GM12892 (cell line): ENCODE measurements at places on chromosomes 2 and 18.

- no peak for DNase-seq
These were observed 113.7 kb downstream of the SPTBN1 start for GRCh38 chr2:54569745-54570301.

GRCh38 chr2:222353993-222354392, 55.2 kb upstream of the PAX3 start:
- no peak for DNase-seq

GRCh38 chr18:52311331-52311730, 28.7 kb upstream of the DCC start:
- no peak for DNase-seq

- no peak for DNase-seq
These were observed 103.9 kb downstream of the RND3 start for GRCh38 chr2:150383587-150383986.

GRCh38 chr2:183172220-183172887, 48.1 kb downstream of the NUP35 start:
- DNase-seq: no peak

- DNase-seq: no peak
These were observed 273.8 kb downstream of the TRIB2 start for GRCh38 chr2:12990523-12990922.

DNA sequence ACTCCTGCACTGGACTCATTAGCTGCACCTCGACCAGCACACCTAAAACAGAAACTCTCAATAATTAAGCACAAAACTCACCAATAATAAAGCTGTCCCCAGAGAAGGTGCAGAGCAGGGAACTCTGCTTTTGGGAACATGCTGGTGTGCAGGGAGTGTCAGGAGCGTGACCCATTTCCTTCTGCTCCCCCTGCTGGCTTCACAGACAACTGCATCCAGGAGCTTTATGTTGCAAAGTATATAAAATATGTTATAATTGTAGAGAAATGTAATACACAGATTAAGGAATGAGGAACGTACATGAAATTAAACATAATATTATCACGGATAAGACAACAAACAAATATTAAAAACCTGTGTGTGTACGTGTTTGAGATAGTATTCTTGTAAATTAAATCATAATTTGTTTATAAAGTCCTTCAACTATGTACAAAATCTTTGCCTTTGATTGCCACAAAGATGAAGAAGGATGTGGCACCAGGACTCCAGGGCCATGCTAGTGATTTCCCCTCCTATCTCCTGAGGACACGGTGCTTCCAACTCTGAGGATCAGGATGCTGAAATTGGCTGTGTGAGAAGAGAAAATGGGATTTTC, 68.6 kb upstream of the MAL start:
- no peak for DNase-seq

GRCh38 chr2:5751873-5752482, 59.8 kb downstream of the SOX11 start:
- DNase-seq: no peak

GRCh38 chr18:29008809-29009208, 831.9 kb upstream of the CDH2 start:
- no peak for DNase-seq
